Hypothalamus (tissue), 51 donors: ENCODE measurements at places on chromosomes 13 and 19.
A peak's percentile ranks its signal among the peaks of the same experiment; 100 is the strongest.

DNA sequence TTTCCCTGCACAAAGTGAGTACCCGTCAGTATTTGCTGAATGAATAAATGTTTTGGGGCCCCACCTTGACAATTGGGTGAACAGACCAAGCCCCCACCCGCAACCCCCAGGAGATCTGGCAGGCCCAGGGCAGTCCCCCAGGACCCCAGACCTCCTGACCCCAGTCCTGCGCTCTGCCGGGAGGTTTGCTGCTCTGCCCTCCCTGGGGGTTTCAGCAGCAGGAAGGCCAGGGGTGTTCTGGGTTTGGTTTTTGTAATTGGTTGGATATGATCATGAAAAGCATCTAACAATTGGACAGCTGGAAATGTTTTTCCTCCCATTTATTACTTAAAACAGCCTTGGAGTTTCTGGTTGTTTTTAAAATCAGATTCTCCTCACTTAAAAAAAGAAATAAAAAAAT lies 193.8 kb downstream of the URI1 start:
- DNase-seq = no peak

- DNase-seq = no peak
Observed at GRCh38 chr13:113535381-113535781, 44.9 kb upstream of the DCUN1D2 start.

GRCh38 chr13:41782086-41782485 lies 178.8 kb downstream of the VWA8 start:
- DNase-seq = no peak

GRCh38 chr13:101730420-101731000 lies 278.0 kb downstream of the ITGBL1 start:
- DNase-seq = no peak

DNA sequence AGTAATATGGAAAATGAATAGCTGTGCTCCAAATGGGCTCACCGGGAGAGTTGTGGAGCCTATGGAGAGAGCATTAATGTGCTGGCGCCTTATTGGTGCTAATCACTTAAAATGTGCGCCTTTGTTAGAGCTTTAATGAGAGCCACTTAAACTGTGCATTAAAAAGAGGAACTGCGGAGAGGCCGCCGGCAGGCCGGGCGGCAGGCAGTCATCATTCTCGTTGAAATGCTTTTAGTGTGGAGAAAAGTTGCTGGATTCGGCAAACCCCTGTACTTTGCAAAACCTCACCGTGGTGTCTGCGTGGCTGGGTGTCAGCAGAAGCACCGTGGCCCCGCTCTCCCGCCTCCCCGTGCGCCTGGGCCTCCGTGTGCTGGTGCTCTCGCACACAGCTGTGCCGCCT lies 105.5 kb downstream of the KDM4B start:
- no peak for DNase-seq

- DNase-seq = peak; percentile 90
Observed at GRCh38 chr19:925087-925525, 729 bp upstream of the ARID3A start.

DNA sequence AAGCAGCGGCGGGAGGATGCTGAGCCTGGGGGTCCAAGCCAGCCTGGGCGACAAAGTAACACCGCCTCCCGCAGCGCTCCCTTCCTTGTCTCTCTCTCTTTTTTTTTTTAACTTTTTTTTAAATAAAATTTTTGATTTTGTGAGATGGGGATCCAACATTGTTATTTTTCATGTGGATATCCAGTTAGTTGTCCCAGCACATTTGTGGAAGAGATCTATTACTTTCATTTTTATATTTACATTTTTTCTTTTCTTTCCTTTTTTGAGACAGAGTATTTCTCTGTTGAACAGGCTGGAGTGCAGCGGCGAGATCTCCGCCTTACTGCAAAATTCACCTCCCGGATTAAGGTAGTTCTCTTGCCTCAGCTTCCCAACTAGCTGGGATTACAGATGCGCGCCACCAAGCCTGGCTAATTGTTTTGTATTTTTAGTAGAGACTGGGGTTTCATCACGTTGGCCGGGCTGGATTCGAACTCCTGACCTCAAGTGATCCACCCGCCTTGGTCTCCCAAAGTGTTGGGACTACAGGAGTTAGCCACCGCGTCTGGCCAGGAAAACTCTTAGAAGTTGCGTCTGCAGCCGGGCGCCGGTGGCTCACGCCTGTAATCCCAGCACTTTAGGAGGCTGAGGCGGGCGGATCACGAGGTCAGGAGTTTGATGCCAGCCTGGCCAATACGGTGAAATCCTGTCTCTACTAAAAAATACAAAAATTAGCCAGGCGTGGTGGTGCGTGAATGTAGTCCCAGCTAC lies 19.4 kb downstream of the ZNF816 start:
- no peak for DNase-seq

DNA sequence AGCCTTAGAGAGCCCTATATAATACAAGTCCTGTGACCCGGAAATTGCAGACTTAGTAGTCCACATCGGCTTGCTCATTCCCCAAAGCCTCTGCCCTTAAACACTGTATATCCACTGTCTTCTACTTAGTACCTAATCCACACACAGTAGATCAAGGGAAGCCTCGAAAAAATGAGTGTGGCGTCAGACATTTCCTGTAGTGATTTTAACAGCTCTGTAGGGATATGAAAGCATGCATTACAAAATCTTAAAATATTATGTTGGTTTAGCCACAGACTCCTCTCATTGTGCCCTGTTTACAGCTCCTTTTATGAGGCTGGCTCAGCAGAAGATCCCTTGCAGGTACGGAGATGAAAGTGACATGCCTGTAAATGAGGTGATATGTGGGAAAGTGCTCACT lies 416.3 kb downstream of the LIG4 start:
- no peak for DNase-seq

DNA sequence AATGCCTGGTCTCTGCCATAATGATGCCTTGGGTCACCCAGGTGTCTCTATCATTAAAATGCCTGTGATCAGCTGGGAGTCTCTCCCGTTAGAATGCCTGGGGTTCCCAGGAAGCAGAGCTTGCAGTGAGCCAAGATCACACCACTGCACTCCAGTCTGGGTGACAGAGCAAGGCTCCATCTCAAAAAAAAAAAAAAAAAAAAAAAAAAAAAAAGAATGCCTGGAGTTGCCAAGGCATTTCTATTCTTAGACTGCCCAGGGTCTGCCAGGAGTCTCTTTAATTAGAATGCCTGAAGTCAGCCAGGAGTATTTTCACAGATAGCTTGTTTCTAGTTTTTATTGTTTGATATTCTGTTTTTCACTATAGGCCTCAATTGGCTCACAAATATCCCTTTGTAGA lies 1552.5 kb downstream of the UQCRFS1 start:
- no peak for DNase-seq

- peak; percentile 23 for DNase-seq
Observed at GRCh38 chr19:53158119-53158656, 665 bp downstream of the ZNF347 start.

GRCh38 chr13:35643625-35644024 lies 167.1 kb upstream of the MAB21L1 start:
- DNase-seq = no peak

DNA sequence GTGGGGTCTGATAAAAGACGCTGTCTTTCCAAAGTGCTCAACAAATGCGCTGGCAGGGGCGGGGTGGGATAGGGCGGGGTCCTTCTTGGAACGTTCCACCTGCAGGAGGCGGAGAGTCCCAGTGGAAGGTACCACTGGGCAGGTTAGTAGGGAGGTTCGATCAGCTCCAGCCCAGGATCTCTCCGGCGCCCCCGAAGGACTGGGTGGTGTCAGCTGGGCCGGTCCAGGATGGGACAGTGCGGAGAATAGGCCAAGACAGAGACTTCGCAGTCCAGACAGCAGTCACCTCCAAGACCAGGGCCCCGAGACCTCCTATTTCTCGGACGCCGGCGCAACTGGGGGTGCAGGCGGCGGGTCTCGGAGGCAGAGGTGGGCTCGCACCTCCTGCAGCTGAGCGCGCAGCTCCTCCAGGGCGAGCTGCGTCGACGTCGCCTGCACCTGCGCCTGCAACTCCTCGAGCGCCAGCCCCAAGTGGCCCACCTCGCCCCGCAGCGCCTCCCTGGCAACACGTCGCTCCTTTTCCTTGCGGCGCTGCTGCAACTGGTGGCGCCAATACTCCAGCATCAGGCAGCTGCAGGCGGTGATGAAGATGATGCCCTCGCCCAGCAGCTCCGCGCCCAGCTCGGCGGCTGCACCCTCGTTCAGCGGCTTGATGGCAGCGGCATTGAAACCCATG lies 21.6 kb downstream of the VASP start:
- no peak for DNase-seq

DNA sequence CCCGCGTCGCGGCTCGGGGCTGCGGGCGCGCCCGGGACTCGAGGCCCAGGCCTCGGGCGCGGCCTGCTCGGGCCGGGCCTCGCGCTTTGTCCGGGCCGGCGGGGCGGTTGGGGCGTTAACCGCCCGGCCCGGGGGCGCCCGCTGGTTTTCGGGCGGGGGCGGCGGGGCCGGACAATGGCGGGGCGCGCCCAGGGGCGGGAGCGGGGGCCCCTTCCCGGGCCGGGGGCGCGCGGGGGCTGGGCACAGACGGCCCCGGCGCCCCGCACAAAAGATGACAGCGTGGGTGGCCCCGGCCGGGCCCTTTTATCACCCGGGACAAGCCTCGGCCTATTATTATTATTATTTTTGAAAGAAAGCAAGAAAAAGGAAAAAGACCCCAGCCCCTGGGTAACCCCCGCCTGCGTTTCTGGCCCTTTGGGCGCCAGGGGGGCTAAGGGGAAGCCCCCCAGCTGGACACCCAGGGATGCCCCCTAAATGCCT lies 419 bp downstream of the KDM4B start:
- DNase-seq = no peak

GRCh38 chr13:108621462-108621861 lies 7.9 kb upstream of the MYO16 start:
- DNase-seq = no peak

- no peak for DNase-seq
Observed at GRCh38 chr19:44738136-44738535, 10.4 kb upstream of the BCL3 start.

DNA sequence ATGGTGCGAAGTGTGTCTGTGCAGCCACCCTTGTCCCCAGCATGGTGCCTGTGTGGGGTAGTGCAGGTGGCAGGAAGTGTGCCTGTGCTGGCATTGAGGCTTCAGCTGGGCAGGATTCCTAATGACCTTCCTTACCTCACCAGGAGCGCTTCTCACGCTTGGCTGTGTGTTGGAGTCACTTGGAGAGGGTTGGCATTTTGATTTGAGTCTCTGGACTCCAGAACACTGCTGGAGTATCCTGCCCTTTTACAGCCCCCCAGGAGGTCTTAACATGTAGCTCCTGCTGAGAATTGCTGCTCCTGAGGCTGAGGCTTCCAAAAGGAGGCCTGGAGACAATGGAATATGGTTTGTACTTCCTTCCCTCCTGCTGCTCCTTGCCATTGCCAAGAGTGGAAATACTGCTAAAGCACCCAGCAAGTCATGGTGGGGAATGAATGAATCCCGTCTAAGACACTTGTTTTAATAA lies 87.1 kb downstream of the ARHGEF7 start:
- DNase-seq = no peak

- DNase-seq = peak; percentile 71
Observed at GRCh38 chr19:58150328-58150921, at the start of gene ZNF329. Gene ZNF329, minus strand, starts transcription at chr19:58150789. Its CDS starts 21,286 bp downstream, at chr19:58129503.

DNA sequence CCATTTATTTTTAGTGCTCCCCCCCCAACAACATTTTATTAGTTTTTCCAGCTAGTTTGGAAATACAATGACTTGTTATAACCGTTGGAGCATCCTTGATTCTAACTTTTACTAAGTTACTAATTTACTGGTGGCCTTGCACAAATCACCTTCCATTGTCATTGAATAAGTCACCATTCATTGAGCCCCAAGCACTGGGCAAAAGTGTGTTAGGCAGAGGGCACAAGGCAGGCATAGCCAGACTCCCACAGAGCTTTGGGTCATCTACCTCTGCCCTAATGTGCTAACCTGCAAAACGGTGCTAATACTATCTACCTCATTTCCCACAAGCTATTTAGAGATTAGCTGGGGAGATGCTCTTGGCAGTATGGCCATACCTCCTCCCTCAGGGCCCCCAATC lies 86.8 kb upstream of the RNF113B start:
- no peak for DNase-seq

- no peak for DNase-seq
Observed at GRCh38 chr13:111219950-111220349, 100.5 kb upstream of the TEX29 start.

GRCh38 chr13:86858216-86858615 lies 813.0 kb upstream of the SLITRK5 start:
- no peak for DNase-seq

- DNase-seq = no peak
Observed at GRCh38 chr19:710767-711166, 2.0 kb downstream of the PALM start.

- no peak for DNase-seq
Observed at GRCh38 chr13:94073007-94073744, 406.3 kb downstream of the DCT start.

DNA sequence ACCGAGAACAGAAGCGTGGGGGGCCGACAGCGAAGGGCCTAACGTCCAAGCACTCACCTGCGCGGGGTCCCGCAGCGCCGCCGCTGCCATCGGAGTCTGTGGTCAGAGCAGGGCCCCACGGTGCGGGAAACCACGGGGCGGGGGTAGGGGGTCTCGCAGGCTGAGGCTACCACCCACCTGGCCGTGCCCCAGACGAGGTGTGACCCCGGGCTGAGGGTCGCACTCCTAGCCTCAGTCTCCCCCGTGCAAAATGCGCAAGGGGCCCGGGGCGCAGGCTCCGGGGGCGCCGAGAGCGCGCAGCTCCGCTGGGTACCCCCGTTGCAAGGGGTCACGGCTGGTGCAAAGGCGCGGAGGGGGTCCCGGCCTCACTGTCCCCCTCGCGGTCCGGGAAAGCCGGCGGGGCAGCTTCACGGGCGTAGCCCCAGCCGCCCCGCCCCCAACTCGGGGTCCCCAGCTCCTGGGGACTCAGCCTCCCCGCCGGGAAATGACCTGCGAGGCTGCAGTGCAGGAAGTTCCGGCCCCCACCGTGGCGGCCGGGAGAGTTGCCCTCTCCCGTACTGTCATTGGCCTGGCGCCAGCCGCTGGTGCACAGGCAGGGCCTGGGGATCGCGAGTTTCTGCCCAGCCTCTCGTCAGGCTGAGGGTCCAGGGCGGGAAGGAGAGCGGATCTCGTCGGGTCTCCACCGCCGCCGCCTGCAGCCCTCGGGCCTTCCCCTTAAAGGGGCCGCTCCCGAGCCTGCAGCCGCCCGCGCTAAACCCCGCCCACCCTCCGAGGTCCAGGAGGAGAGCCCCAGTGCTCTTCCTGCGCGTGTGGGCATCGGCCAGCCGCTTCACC lies at the start of gene ZNF792:
TSS of gene ZNF792 (minus strand) at position 657 of the 834 bp plus-strand sequence. CDS start at position 90, 567 bp downstream.
- DNase-seq = peak; percentile 27

- DNase-seq = no peak
Observed at GRCh38 chr13:110697842-110698241, 8.1 kb downstream of the CARS2 start.

DNA sequence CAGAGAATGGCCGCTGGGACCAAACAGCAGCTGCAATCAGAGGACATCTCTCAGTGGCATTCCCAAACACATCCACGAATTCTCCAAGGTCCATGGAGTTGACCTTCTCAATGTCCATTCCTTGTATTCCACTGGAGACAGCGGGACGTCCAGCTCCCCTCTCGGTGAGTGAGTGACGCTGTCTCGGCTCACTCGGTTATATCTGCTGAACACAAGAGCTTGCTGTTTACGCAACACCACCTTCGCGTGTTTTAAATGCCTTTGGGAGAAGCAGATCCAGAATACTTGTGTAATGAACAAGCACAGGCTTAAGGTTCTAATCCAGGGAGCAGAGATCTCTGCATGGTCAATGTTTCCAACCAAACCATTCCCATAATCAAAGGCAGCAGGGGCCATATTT lies at the start of gene URAD:
TSS of gene URAD (minus strand) at position 174 of the 400 bp plus-strand sequence. CDS start at position 118, 56 bp downstream.
- DNase-seq = no peak
